Sciatic nerve (tissue), 2 donors: ENCODE measurements at places on chromosomes 5 and 9. TPM values are rescaled to one million over a fixed set of nuclear protein-coding genes. Genes with fewer than 3 reads are reported as not detected.
A peak's percentile ranks its signal among the peaks of the same experiment; 100 is the strongest.

DNA sequence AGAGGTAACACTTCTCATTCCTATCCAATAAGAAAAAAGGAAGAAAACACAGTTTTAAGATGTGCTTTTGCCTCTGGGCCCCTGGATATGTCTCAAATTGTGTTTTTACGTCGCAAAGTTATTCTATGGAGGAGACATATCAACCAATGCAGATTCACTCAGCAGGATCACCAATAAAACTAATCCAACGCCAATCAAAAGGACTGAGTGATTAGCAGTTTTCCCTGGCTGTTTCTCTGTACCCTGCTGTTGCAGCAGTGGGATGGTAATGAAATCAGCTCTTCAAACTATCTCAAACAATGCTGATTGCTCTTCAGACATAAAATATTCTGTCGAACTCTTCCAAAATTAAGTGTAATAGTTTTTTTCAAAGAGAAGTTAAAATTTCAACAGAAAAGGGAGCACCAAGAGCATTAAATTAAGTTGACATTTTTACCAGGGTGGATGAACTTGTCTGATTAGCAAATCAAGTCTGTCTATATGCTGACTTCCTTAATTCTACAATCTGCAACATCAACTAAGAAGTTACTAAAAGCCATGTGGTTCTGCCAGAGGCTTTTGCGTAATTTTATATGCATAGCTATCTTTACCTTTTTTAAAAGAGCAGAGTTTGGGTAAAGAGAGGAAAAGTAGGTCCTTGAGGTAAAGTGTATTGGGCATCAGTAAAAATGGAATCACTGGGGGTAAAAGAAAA, 9.7 kb upstream of the HK3 start:
- no peak for DNase-seq

GRCh38 chr5:103598997-103599566, 36.5 kb upstream of the NUDT12 start:
- no peak for DNase-seq

- DNase-seq: no peak
Observed at GRCh38 chr5:57298985-57299491, 125.2 kb downstream of the GPBP1 start.

GRCh38 chr5:35717718-35718117, 100.1 kb downstream of the SPEF2 start:
- no peak for DNase-seq

DNA sequence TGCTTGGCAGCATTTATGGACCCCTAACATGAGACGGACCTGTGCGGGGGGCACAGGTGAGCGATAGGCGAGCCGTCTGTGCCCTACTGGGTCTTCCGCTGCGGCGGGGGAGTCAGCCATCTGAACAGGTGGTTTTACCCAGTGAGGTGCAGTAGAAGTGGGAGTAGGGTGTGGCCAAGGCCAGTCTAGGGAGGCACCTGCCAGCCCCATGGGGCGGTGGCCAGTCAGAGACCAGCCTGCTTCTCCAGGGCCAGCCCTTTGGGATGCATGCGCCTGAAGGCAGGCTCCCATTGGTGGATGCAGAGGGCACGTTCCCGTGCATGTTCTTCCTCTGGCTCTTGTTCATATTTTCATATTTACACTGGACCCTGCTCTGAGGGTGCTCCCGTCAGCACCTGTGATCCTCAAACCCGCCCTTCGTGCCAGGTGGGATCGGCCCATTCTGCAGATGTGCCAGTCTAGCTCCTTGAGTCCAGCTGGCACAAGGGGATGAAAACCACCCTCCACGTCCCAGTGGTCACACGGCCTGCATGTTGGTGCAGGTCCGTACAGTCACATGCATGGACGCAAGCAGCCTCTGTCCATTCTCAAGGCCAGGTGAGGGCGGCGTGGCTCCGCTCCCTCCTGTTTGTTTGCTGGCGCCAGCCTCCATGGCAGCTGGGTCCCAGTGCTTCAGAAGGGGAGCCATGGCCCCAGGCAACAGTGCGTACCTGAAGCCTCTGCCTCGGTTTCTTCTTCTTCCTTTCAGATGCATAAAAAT, 9.0 kb downstream of the COL5A1 start:
- no peak for DNase-seq

GRCh38 chr9:75265525-75265972, 177.2 kb downstream of the OSTF1 start:
- DNase-seq: no peak

DNA sequence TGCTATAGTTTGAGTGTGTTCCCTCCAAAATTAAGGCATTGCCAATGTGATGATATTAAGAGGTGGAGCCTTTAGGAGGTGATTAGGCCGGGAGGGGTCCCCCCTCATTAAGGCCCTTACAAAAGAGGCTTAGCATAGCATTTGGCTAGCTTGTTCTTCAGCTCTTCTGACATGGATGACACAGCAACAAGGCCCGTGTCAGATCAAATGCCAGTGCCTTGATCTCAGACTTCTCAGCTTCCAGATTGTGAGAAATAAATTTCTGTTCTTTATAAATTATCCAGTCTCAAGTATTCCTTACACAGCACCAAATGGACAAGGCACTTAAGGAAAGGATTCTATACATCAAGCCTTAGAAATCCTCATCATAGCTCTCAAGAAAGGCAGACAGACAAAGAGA, 31.8 kb downstream of the SLC38A9 start:
- DNase-seq: no peak

- no peak for DNase-seq
Observed at GRCh38 chr5:106875591-106876297, 795.0 kb downstream of the EFNA5 start.

DNA sequence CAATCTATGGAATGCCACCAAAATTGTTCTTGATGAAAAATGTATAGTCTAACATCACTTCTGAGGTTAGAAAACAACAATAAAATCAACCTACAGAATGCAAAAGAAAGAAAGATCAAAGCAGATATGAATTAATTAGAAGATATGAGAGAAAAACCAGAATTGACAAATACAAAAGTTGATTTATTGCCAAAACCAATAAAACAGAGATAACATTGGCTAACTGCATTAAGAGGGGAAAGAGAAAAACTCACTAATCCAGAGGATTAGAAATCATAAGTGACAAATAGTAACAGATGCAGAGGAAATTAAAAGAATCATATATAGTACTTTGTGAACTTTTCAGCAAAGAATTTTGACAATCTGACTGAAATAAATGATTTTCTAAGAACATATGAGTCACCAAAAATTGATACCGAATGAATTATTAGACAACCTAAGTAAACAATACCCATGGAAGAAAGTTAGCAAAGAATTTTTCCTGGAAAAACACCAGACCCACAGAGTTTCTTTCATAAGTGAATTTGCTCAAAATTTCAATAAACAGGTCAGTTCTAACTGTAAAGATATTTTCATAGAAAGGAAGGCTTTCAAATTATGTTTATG, 167.7 kb downstream of the AOPEP start:
- DNase-seq: no peak

GRCh38 chr9:74379718-74380117, 117.4 kb upstream of the RORB start:
- DNase-seq: no peak

GRCh38 chr5:135833961-135834638, 363 bp upstream of the SLC25A48 start:
- DNase-seq: peak; percentile 36

- DNase-seq: no peak
Observed at GRCh38 chr5:114237766-114238165, 124.1 kb upstream of the KCNN2 start.

GRCh38 chr5:127950707-127951391, 132.7 kb upstream of the SLC12A2 start:
- no peak for DNase-seq

GRCh38 chr5:123505633-123506032, 6.3 kb upstream of the CSNK1G3 start:
- no peak for DNase-seq

- DNase-seq: no peak
Observed at GRCh38 chr9:121708768-121709488, 57.5 kb downstream of the DAB2IP start.

SMAD5 gene
- 114 TPM for total RNA-seq

LOX gene
- total RNA-seq: 25.3 TPM

GPR151 gene
- total RNA-seq: not detected

PKN3 gene
- 9.9 TPM for total RNA-seq

CATSPER3 gene
- total RNA-seq: 0.80 TPM

PCA3 gene
- total RNA-seq: 0.18 TPM

FAM78A gene
- 4.2 TPM for total RNA-seq

FOXD4L5 gene
- 0.27 TPM for total RNA-seq
